ENCODE measurements at places on chromosomes 11 and 22.

- DNase-seq, result no peak
These were observed 16.2 kb downstream of the CREB3L1 start for GRCh38 chr11:46293641-46294103.

DNA sequence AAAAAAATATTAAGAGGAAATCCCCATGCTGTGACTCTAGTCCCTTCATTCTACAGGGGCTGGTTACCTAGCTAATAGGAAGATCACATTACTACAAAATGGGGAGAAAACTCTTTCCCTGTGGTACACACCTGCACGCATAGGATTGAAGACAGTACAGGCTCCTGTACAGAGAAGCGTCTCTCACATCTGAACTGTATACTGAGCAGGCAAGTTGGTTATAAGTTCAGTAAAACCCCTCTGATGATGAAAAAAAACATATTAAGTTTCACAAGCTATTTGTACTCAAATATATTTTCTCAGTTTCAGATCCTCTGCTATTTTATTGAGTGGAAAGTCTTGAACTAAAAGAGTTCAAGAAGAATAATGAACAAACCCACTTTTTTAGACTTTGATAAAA is 156.9 kb upstream of the HSD17B12 start:
- no peak for DNase-seq

GRCh38 chr11:17887779-17888178 is 125.1 kb downstream of the SERGEF start:
- DNase-seq, result no peak

- no peak for DNase-seq
These were observed 126.0 kb downstream of the SYN3 start for GRCh38 chr22:32932176-32932575.

Measured in RWPE1 (cell line).